Amniotic epithelial cell (primary cell): ENCODE measurements at places on chromosomes 7 and 10.
A peak's percentile ranks its signal among the peaks of the same experiment; 100 is the strongest.

GRCh38 chr7:121480566-121481335 lies 84.6 kb upstream of the FAM3C start:
- DNase-seq: peak; percentile 23

GRCh38 chr10:10814069-10814468 lies 203.6 kb upstream of the CELF2 start:
- DNase-seq: no peak

DNA sequence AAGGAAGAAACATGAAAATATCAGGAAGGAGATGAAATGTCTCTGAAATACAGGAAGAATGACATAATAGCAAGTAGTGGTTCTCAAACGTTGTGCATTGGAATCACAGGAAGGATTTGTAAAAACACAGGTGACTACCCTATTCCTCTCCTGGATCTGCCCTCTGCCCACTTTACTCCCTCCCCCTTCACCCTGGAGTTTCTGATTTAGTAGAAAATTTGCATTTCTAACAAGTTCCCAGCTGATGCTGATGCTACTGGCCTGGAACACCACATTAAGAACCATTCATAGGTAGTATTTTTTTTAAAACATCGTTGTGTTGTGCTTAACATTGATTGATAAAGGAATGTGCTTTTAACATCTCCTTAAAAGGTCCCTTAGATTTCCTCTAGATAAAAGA lies 130.9 kb downstream of the PHF14 start:
- DNase-seq: no peak

- DNase-seq: no peak
Observed at GRCh38 chr10:118669020-118669791, 73.8 kb upstream of the PRLHR start.

GRCh38 chr10:124600051-124600880 lies 138.6 kb downstream of the LHPP start:
- no peak for DNase-seq

DNA sequence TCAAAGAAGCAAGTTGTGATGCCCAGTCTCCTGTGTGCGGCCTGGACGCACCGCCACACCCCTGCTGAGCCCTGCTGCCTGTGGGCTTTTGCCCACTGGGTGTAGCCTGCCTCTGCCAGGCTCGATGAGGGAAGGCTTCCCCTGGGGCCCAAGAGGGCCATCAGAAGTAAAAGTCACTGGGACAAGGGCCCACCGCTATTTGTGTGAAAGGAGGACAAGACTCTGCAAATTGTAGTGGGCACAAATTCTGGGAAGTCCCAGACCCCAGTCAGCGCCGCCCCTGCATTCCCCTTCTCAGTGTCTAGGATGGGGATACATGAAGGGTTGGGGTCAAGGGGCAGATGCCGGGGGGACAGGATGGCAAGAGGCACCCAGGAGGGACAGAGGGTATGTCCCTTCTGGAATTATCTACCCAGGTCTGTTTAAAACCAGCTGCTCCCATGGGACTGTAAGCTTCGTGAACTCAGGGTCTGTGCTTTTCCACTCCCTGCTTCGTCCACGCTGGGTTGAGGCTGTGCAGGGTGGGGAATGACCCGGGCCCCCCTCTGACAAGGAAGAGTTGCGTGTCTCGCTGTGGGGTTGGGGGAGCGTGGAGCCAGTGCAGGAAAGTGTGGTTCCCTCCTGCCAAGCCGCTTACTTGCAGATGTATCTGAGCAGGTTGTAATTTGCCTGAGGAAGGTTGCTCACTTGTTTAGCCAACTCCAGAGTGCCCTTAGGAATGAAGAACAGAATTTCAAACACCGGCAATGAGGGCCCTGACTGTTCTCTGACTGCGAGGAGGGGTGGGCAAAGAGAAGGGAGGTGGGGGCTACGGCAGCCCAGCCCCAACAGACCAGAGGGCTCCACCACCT lies 147.2 kb downstream of the MAPK8 start:
- no peak for DNase-seq
